Fibroblast of gingiva (primary cell): ENCODE measurements at places on chromosomes 4 and X.

GRCh38 chr4:1356181-1356998, 9.4 kb downstream of the UVSSA start:
- DNase-seq, result peak; percentile 34

DNA sequence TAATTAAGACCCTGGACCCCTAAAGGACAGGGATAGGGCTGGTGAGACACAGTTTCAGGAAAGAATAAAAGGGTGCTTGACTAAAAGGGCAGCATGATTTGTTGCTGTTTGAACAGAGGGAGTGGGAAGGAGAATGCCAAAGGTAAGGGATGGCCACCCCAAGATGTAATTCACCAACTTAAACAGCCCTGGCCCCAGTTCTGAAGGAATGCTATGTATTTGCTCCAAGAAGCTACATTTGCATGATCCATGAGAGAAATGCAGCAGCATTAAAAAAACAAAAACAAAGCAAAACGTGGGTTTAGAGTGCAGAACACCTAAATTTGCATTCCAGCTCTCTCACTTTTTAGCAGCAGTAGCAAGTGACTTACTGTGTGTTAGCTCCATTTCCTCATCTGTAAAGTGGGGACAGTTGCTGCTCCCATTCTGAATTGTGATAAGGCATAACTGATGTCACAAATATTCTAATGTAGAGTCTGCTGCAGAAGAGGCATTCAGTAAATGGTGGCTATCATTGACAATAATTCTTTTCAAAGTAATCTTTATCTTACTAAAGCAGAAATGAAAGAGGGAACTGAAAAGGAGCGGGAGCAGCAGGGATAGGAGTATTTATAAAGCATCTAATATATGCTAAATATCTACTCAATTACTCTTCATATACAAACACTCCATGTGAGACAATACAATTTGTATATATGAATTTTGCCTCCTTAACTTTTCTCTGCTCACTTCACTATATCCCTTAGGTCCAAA, 115.8 kb downstream of the PPARGC1A start:
- no peak for DNase-seq

- DNase-seq, result peak; percentile 61
These were observed 115.6 kb downstream of the DHRSX start for GRCh38 chrX:2385224-2385623.

GRCh38 chrX:12895866-12896265, 10.6 kb upstream of the TLR8 start:
- DNase-seq, result no peak

DNA sequence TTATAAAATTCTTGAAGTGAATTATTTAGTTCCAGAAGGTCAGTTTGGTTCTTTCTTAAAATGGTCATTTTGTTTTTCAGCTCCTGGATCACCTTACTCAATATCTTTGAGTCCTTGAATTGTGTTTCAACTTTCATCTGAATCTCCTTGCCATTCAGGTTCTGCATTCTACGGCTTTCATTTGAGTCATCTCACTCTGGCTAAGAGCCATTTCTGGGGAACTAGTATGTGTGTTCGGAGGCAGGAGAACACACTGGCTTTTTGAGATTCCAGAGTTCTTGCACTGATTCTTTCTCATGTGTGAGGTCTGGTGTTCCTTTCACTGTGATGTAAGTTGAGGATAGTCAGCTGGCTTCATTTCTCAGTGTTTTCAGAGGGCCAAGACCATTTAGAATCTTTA, 708.4 kb upstream of the FRG1 start:
- DNase-seq, result no peak

DNA sequence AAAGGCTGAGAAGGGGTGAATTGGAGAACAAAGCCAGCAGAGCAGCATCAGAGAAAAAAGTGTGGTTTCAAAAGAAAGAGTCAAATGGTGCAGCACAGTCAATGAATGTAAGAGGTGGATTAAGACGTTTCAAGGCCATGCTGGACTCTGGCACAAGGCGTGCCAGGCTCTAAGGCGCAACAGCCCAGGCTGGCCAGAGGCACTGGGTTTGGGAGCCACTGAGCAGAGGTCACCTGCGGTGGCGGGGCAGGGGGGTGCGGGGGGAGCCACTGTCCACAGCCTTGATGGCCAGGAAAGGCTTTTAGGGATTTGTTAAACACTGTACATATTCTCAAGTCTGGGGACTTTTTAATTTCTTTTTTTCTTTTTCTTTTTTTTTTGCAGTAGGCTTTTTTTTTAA, 222.5 kb upstream of the FAT1 start:
- DNase-seq, result no peak

DNA sequence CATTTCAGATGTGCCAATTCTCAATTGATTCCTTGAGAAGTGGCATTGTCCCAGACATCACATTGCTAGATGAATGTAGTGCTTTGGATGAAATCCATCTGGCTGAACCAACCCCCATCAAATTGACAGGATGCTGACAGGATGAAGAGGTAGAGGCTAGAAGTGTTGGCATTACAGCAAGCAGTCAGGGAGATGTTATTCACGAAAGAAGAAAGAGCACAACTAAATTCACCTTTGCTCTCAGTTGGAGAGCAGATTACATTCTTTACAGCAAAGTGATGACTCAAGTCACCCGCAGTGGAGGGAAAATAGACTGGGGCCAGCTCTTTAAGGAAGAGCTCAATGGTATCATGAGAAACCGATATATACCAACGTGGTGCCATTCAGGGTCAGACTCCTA, 259.6 kb downstream of the C4orf33 start:
- no peak for DNase-seq

DNA sequence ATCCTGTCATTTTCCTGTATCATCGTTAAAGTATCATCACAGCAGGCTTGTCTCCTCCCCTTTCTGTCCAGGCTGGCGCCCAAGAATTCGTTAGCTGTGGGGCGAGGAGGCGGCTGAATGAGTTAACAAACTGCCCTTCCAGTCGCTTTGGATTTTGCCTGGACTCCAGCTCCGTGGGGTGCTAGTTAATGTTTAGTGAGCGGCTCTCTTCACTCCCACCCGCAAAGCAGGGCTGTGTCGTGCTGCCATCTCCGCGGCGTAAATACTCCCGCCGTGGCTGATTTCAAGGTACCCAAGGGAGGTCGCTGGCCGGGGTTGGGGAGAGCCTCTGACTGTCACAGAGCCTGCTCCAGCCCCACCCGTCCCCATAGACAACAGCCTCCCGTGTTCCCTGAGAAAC, 44.9 kb upstream of the SPRY1 start:
- no peak for DNase-seq

DNA sequence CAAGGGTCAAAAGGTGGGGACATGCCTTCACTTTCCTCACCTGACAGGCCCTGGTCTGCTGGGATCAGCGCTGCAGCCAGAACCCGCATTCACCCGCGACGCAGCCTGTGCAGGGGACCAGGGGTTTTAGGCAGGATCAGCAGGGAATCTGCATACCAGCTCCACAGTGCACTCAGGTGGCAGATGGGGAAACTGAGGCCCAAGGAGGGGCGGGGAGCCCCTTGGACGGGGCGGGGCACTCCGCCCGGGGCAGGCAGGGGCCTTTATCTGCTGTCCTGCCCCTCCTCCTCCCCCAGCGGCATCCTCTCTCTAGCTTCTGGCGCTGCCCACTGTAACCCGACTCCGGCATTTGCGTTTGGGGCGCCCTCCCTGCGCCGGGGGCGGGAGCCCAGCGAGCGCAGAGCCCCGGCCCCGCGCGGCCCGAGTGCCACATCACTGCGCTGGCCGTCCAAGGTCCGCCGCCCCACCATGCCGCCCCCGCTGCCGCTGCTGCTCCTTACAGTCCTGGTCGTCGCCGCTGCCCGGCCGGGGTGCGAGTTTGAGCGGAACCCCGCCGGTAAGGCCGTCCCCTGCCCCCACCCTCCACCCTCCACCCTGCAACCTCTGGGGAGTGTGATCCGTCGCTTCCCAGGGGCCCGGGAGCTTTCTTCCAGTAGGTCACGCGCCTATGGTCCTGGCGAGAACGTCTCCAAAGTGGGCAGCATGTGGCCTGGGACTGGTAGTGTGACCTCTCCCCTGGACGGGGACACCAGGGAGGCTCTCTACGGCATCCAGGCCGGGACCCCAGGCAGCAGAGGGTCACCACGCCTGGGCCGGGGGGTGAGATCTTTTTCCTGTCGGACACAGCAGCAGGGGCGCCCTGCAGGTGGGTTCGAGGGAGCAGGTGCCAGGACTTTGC, at the start of gene CPZ:
TSS of gene CPZ (plus strand) at position 400 of the 898 bp plus-strand sequence. CDS start at position 469, 69 bp downstream.
- DNase-seq, result no peak

GRCh38 chr4:108651014-108651791, 804 bp downstream of the OSTC start:
- peak; percentile 65 for DNase-seq

- no peak for DNase-seq
These were observed 20.8 kb upstream of the TEX13C start for GRCh38 chrX:125298871-125299270.

GRCh38 chrX:122835886-122836285, 348.2 kb upstream of the GRIA3 start:
- DNase-seq, result no peak

DNA sequence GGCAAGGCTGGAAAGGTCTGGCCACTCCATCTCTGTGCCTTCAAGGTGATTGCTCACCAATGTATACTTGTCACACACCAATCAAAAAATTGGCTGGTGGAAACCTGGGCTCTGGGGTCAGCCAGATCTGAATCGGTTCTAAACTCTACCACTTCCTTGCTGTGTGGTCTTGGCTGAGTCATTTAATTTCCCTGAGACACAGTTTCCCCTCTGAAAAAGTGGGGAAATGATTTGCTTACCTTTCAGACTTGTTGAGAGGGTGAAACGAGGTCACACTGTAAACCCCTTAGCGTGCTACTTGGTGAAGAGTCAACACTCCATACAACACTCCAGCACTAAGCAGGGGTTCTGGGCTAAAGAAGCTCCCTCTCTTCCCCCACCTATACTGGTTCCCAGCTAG, 252.3 kb upstream of the ZIC3 start:
- DNase-seq, result no peak
